Activated naive CD4-positive, alpha-beta T cell (primary cell): ENCODE measurements at places on chromosomes 3 and 15.

DNA sequence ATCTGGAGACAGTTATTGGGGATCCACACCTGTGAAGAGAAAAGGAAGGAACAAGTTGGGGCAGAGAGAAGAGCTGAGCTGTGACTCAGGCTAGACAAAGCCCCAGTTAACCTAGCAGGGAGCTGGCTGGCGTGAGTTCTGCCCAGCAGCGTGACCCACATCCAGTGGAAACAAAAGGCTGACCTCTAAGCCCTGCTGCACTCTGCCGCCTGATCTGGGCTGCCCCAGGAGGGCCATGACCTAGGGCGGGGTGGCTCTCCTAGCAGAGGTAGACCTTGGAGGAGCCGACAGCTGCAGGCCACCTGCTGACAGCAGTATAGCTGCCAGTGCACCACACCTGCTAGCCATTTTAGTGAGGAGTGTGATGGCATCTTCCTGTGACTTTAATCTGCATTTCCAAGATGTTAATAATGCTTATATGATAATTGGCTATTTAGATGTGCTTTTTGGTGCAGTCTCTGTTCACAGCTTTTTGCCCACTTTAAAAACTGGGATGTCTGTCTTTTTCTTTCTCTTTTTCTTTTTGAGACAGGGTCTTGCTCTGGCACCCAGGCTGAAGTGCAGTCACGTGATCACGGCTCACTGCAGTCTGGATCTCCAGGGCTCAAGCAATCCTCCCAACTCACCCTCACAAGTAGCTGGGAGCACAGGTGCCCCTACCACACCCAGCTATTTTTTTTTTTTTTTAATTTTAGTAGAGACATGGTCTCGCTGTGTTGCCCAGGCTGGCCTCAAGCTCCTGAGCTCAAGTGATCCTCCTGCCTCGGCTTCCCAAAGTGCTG is 78.1 kb downstream of the LSM3 start:
- DNase-seq: no peak

DNA sequence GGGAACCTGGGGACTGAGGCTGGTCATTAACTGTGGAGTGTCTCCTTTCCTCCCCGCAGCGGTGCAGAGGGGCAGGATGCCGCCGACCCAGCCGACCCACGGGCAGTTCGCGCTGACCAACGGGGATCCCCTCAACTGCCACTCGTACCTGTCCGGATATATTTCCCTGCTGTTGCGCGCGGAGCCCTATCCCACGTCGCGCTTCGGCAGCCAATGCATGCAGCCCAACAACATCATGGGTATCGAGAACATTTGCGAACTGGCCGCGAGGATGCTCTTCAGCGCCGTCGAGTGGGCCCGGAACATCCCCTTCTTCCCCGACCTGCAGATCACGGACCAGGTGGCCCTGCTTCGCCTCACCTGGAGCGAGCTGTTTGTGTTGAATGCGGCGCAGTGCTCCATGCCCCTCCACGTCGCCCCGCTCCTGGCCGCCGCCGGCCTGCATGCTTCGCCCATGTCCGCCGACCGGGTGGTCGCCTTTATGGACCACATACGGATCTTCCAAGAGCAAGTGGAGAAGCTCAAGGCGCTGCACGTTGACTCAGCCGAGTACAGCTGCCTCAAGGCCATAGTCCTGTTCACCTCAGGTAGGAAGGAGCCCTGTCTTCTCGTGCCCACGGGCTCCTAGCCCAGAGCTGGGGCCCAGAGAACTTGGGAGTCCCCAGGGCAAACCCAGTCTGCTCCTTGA is 3.7 kb downstream of the NR2F2 start:
- no peak for DNase-seq

DNA sequence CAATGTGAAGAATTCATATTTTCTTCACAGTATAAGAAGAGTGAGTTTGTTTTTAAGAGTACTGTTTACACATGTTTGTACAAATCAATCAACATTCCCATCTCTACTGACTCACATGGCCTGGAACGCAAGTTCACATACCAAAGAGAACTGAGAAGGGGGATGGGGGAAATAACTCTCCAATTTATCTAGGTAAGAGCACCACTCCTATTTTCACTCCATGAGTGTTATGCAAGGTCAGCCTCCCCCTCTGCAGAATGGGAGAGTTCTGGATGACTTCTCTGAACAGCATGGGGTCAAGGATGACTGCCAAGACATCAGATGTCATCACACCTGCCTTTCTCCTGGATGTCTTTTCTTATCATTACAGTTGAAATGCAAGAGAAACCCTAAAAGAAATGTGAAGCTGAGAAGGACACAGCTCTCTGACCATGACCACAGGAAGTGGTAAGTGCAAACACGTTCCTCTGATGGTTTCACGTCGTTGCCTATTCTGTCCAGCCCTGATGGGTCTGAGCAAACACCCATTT is 95.2 kb downstream of the SEMA6D start:
- DNase-seq: no peak

DNA sequence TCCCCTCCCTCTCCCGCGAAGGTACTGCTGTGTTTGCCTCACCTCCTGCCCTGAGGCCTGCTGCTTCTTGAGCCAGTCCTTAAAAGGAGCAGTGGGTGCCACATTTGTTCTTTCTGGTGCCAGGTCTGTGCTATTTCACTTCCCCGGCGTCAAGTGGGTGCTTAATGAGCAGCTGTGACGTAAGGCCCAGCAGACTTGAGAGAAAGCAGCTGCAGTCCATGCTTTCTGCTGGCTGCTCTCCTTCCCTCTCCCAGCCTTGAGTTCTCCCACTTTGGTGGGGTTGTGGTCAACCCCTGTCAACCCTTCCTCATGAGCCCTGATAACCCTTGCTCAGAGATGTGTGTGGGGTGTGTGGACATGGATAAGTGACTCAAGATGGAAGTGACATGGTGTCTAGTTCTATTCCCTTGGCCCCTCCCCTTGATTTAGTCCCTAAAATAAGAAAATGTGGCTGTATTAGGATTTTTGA is 6.9 kb downstream of the INAFM2 start:
- DNase-seq: no peak

GRCh38 chr3:133377396-133377795 is 22.5 kb upstream of the BFSP2 start:
- no peak for DNase-seq

GRCh38 chr3:54122324-54123002 is at the start of gene CACNA2D3:
Gene CACNA2D3 (plus strand): TSS chr3:54122552.
- DNase-seq: no peak

- DNase-seq: no peak
Observed at GRCh38 chr3:52846432-52846965, 11.7 kb upstream of the MUSTN1 start.

DNA sequence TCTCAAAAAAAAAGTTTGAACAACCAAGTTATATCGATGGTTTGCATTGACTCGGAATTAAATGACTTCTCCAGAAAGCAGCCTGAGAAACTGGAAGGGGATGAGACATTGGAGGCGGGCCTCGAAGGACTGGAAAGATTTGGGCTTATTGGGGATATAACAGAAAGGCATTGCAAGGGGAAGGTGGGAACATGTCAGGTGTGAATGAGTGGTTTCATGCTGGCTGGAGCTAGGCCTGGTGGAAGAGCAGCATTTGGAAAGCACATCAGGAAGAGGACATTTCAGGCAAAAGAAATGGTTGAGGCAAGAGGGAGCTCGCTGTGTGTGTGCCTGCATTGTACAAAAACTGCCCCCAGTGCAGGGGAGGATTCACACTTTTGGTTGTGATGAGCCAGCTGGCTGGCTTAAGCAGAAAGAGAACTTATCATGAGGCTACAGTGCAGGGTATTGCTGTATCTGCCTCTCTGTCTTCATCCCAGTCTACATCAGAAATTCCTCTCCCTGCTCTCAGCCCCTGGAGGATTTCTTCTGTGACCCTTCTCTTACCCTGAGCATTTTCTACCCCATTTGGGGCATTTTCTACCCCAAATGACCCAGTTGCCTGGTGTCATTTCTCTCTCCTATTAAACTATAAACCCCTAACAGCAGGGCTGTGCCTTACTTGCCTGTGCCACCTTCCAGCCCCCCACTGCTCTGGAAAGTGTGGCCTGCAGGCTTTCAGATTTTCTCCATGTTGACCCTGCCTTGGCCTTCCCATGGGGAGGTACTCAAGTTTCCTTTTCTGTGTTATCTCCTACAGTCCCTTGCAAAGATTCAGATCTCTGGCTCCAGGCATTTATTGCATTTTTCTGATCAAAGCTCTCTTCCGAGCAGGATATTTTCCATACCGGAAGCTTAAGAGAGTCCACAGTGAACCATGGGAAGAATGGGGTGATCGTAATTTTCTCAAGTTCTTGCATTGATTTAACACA is 64.4 kb upstream of the FLNB start:
- DNase-seq: no peak

DNA sequence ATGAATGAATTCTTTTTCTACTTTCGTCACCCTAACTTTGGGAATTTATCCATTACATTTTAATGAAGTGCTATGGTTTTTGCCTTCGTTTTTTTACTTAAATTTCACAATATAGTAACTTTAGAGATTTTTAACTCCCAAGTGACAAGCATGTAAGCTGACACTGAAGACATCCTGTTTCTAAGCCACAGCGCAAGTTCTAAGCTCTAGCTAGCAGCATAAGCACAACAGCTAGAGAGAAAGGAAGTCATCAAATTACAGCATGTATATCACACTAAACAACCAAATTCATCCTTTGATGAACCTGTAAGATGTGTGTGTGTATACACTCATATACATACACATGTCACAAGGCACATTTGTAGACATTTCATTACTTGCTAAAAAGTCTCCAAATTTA is 119.3 kb downstream of the P3H2 start:
- no peak for DNase-seq

- DNase-seq: no peak
Observed at GRCh38 chr15:80418892-80419537, 14.8 kb downstream of the ARNT2 start.

GRCh38 chr3:66527246-66527645 is 26.4 kb upstream of the LRIG1 start:
- DNase-seq: no peak

GRCh38 chr15:80766275-80766674 is 12.9 kb upstream of the CEMIP start:
- no peak for DNase-seq

GRCh38 chr3:46508850-46509591 is 11.2 kb downstream of the RTP3 start:
- no peak for DNase-seq

DNA sequence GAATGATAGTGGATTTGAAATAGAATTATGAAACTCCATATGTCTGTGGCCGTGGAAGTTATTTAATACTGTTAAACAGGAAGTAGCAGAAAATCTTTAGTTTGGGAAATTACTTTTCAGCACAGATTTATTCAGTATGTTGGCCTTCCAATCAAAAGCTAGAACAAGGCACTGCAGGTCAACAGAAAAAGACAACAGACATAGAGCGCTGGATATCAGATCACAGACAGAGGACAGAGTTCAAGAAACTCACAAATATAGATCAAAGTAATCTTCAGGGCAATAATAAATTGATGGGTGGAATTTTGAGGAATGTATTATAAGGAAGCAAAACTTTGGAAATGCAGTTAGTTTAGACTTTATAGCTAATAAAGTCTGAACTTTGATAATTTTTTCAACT is 159.5 kb upstream of the TMCO5A start:
- no peak for DNase-seq

DNA sequence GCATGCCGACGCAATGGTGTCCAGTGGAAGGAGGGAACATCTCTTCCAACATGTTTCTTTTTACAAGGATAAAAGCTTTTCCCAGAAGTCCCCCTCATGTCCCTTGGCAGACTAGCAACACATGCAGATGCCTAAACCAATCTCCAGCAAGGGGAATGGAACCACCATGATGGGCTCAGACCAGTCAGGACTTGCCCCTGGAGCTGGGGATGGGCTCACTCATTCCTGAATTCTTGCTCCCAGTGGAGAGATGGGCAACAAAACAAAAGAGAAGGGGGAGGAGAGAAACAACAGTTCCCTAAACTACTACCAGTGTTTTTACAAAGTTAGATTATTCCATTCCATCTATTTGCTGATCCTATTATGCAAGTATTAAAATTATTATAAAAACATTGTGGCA is 76.8 kb upstream of the OXTR start:
- no peak for DNase-seq

GRCh38 chr15:86915811-86916331 is 836.2 kb downstream of the AGBL1 start:
- DNase-seq: no peak

- no peak for DNase-seq
Observed at GRCh38 chr15:66873856-66874255, 171.8 kb downstream of the SMAD6 start.

GRCh38 chr15:81863162-81863561 is 182.7 kb downstream of the MEX3B start:
- no peak for DNase-seq

DNA sequence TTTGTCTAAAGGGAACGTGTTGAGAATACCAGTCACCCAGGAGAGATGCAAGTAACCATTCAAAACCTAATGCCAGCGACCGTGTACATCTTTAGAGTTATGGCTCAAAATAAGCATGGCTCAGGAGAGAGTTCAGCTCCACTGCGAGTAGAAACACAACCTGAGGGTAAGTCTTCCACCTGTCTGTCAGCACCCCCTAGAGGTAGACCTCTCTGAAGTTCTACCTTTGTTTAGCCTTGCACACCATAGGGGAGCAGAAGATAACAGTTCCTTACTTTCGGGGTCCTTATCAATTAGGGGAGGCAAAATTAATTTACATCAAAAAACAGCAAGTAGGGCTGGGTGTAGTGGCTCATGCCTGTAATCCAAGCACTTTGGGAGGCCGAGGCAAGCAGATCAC is 124.4 kb downstream of the HCN4 start:
- DNase-seq: no peak

DNA sequence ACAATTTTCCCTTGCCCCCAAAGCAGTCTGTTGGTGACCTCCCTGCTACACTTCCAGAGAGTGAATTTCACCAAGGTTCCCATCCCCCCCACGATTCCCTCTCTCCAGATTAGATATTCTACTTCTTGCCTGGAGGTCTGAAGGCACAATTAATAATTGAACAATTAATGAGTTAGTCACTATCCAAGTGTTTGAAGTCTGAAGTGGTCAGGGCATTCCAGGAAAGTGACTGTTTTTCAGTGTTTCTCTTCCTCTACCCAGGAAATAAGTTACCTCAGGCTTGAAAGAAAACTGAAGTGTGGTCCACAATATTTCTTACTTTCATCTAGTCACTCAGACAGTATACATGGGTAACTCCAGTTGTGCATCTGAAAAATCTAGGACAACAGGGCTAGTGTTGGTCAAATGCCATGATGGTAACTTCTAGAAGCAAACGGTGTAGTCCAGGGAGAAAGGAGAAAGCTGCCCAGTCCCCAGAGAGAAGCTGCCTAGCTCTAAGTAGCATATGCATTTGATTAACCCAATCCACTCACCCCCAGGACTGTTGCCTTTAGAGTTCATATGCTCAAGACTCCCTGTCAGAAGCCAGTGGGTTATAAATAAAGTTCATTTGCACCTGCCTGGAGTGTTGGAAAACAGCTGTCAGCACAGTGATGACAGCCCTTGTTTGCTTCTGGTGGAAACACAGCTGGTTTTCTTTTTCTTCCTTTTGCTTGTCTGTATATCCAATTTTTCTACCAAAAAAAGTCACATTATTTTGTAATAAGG is 2.3 kb upstream of the TM4SF4 start:
- DNase-seq: no peak

- DNase-seq: no peak
Observed at GRCh38 chr3:118597184-118597583, 437.5 kb downstream of the IGSF11 start.
